ENCODE measurements at places on chromosomes 7 and 10.
A peak's percentile ranks its signal among the peaks of the same experiment; 100 is the strongest.

GRCh38 chr7:22326181-22326580, 30.8 kb downstream of the RAPGEF5 start:
- DNase-seq, result no peak

- DNase-seq, result no peak
These were observed 33.1 kb downstream of the PDSS1 start for GRCh38 chr10:26730552-26730951.

DNA sequence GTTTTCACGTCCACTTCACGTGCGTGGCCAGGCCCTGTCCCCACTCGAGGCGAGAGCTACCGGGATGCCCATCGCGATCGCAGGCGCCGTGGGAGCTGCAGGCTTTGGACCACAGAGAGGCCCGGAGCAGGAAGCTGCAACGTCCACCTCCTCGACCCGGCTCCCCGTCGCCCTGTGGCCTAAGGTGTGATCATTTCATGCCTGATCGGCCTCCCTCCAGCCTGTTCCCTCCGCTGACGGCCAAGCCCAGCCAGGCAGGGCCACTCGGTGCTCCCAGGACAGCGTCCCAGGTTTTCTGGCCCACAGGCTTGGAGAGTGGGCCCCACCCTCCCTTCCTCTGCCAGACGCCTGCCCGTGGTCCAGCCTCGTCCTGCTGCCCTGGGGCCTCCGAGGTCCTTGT, 19.6 kb downstream of the KNDC1 start:
- DNase-seq, result no peak

DNA sequence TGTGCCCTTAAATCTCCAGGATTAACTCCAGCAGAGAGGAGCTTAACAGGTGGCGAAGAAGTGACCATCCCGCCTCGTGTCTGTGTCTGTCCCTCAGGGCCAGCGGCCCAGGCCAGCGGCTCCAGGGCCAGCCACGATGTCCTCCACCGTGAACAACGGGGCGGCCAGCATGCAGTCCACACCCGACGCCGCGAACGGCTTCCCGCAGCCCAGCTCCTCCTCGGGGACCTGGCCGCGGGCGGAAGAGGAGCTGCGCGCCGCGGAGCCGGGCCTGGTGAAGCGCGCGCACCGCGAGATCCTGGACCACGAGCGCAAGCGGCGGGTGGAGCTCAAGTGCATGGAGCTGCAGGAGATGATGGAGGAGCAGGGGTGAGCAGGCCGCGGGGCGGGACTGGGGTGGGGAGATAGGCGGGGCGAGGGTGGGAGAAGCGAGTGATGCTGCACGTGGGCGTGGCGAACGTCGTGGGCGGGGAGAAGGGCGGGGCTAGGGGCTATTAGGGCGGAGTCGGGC, 33.3 kb downstream of the SRRM3 start:
- peak; percentile 42 for DNase-seq

DNA sequence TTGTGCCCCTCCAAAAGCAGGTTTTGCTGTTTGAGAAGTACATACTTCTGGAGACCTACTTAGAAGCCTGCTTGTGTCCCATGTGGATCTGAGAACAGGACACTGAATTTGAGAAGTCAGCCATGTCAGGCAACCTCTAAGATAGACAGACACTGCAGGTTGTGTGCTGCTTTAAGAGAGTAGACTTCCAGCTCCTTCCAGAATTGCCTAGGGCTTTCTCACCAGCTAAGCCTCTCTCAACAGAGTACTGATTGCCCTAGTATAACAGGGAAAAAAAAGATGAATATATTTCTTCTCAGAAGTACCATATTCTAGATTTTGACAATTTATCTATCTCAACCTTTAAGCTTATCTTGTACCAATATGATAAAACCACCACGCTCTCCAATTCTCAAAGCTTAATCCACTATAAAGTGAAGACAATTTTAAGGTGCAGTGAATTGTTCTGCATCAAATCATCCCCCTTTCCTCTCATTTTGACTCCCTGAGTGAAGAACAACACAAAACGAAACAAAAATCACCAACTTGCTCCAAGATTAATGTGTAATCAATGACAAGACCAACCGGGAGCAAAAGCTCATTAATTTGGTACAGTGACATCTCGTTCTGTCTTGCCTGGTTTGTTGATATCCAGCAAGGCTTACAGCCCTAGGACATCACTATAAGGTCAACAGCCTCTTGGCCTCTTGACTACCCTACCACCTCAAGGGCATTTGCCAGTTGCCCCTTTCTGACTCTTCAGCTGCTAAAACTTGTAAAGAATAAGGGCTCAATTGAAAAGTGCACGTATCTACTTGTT, 214.6 kb downstream of the SORCS1 start:
- DNase-seq, result no peak

- DNase-seq, result no peak
These were observed 35.6 kb downstream of the GET4 start for GRCh38 chr7:911791-912480.

DNA sequence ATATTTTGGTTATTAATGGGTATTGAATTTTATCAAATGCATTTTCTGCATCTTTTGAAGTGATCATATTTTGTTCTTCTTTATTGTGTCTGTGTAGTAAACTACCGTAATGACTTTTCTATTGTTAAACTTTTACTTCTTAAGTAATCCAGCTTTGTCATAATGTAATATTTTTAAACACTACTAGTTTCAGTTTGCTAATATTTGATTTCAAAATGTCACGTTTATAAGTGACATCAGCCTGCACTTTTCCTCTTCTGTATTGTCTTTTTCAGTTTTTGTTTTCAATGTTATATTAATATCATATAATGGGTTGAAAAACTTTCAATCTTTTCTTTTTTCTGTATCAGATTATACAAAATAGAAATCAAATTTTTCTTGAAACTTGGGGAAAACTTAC, 71.6 kb upstream of the ANKRD1 start:
- DNase-seq, result no peak

DNA sequence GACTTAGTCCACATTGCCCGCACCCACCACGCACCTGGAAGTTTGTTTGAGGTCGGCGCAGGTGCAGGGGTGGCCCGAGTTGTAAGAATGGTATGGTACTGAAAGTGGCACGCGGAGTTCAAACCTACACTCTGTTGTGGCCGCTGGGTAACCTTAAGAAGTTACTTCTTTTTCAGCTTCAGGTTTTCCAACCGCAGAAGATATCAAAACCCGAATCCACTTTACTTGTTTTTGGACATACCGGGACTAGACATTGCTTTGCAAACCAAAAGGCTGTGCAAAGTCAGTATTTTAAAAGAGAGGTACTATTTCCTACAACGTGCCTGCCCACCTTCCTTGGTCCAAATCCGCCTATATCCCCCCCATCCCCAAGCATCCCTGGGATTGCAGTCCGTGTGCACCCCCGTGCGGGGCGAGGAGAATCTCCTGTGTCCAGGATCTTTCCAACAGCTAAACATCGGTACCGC, 1.0 kb downstream of the IGFBP3 start:
- DNase-seq, result no peak

DNA sequence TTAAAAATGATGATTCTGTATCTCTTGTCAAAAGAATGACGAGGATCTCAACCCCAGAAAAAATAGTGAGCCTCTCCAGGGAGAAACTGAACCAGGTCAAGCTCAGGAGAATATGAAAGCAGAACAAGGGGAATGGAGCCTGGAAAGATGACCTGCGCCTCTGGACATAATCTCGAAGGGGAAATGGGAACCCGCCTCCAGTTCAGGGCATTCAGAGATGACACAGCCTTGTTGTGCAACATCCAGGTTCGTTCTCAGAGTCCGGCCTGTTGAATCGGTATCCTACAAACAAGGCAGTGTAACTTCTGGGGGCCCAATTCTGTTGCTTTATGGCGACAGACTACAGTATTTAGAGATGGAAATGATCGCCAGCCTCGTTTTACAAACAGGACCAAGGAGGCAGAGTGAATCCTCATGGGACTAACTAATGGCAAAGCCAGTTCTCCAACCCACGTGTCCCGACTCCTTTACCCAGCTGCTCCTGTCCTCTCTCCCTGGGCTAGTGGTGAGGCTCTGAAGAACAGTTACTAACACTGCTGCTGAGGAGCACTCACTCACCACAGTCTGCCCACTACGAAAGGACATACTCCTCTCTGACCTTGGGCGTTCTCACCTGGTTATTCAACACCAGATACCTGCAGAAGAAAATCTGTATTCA, 67.6 kb downstream of the JAZF1 start:
- DNase-seq, result no peak

- no peak for DNase-seq
These were observed 275.4 kb downstream of the ZEB1 start for GRCh38 chr10:31594347-31594873.

DNA sequence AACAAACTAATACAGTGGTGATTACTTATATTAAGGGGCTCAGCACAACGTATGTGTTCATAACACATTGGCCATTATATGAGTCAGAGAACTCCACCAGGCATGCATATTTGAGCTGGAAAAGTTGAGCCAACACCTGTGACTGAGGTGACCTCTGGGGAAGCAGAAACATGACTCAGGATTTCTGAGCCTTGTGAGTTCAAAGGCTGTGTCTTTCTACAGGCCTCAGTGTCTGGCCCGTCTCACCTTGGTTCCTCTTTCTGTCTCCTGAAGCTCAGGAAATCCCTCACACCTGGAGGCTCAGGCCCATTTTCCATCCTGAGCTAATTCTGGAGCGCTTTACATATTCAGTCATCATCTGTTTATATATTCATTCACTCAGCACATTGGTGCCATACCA, 230.9 kb upstream of the AGK start:
- no peak for DNase-seq

DNA sequence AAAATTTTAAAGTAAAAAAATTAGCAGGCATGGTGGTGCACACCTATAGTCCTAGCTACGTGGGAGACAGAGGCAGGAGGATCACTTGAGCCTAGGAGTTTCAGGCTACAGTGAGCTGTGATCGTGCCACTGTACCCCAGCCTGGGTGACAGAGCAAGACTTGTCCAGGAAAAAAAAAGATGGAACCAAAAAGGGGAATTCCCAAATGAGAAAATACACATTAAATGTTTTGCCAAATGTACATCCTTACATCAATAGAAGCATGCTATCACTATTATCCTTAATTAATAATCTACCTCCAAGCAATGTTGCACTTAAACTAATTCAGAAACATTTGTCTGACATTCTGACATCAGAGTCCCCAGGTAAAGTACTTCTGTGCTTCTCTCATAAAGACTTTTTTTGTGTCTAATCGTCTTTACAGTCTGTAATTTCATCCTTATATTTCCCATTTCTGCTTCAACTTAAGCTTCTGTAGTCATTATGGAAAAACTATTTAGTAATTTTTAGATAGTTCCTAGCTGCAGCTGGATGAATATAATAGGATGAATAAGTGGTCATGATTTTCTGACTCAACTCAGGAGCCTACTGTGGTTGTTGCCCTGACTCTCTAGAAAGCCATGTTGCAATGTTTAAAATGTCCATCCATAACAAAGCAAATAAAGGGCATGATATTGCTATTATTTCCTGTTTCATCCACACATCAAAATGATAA, 57.7 kb downstream of the MYPN start:
- DNase-seq, result no peak

DNA sequence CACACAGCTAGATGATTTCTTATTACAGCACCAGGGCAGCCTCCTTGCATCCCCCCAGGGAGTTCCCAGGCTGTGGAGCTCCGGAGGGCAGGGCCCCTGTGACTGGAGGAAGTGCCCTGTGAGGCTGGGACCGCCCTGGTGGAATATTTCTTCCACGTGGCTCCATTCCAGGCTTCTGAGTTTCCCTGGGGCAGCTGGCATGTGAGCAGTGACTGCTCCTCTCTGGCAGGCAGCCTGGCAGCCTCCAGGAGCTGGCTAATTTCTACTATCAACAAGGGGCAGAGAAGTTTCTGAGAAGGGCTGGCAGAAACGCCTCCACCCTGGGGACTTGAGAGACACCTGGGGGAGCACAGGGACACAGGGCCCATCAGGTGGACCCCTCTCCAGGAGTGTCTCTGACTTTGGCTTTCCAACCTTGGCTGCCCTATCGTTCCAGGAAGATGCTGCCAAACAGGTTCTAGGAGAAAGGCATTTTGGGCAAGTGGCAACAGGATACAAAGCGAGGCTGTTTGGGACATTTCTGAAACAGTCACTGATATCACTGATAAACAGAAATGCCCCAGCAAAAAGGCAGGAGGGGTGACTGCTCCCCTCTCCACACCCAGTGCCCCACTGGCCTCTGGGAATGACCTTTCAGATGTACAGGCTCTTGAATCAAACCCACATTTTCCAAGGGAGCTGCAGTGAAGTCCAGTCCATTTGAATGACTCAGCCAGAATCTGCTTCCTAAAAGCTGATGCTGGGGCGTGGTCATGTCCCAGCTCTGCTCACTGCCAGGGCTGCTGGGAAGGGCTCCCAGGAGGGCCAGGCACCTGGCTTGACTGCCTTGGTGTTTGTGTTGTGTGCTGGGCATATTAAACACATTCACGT, 16.1 kb downstream of the MYOF start:
- DNase-seq, result no peak

- DNase-seq, result no peak
These were observed 43.6 kb upstream of the KLF6 start for GRCh38 chr10:3828404-3829155.

DNA sequence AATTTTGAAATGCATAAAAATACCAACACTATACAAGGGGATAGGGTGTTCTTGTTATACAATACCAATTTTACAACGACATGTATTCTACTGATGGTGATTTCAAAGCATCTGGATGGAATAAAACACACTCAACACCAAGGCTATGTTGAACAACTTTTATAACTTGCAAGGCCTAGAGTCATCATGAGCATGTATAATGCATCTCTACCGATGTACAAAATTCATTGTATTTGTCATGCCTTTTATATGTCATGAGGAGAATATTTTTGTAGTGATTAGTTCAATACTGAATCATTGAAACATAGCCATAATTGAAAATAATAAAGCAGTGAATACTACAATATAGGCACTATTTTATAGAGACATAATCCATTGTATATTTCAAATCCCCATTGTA, 160.2 kb downstream of the ETV1 start:
- DNase-seq, result no peak

GRCh38 chr7:113394856-113395255, 276.5 kb upstream of the SMIM30 start:
- no peak for DNase-seq

DNA sequence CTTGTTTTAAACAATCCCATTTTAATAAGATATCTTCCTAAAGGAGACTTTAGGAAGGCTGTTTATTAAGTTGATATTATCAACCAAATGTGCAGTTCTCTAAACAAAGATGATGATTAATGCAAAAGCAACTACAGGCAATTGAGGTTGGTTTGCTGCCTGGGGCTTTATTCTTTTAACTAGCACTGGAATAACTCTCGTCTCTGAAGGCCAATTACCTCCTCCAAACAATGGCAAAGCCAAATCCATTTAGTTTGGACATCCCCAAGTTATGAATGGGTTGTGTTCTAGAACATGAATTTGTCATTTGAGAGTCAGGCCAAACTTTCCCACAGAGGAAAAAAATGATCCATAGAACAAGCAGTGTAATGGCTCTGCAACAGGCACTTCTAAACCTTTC, 114.1 kb downstream of the SLC16A9 start:
- no peak for DNase-seq

- no peak for DNase-seq
These were observed 22.7 kb upstream of the IKZF1 start for GRCh38 chr7:50281680-50282445.

- DNase-seq, result no peak
These were observed 115.1 kb downstream of the CCNY start for GRCh38 chr10:35451151-35452016.

Data from T-helper 17 cell (primary cell).